ENCODE measurements at places on chromosomes 6 and 20.

DNA sequence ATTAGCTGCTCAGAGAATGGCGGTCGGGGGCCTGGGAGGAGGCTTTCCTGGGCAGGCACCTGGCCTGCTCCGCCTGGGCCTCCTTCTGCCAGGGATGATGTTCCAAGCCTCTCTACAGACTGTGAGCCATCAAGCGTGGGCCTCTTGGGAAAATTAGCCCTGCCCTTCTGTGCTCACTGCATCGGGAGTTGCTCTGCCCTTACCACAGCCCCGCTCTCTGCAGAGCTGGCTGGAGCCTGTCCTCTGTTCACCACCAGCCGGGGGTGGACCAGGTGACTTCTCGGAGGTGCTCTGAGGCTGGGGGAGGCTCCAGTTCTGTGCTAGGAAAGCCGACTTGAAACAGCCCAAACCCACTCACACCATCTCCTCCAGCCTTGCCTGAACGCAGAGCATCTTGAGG is 24.2 kb downstream of the MDGA1 start:
- no peak for DNase-seq

DNA sequence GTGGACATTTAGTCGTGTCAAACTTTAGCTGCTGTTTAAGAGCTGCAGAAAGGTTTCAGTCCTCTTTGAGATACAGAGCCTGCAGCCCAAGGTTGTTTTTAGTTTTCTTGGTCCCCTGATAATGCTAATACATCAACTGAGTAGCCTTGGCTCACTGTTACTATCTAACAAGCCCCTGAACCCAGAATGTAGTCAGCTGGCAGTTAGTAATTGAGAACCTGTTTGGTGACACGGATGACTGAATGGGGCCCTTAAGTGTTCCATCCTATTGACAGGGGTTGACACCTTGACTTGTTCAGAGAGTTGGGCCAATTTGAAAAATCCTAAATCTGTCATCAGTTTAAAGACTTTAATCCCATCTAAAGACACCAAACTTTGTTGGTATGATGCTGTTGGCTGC is 2.8 kb downstream of the RTN4IP1 start:
- no peak for DNase-seq

GRCh38 chr6:36025932-36026327 is 1.5 kb upstream of the SLC26A8 start:
- DNase-seq: no peak

DNA sequence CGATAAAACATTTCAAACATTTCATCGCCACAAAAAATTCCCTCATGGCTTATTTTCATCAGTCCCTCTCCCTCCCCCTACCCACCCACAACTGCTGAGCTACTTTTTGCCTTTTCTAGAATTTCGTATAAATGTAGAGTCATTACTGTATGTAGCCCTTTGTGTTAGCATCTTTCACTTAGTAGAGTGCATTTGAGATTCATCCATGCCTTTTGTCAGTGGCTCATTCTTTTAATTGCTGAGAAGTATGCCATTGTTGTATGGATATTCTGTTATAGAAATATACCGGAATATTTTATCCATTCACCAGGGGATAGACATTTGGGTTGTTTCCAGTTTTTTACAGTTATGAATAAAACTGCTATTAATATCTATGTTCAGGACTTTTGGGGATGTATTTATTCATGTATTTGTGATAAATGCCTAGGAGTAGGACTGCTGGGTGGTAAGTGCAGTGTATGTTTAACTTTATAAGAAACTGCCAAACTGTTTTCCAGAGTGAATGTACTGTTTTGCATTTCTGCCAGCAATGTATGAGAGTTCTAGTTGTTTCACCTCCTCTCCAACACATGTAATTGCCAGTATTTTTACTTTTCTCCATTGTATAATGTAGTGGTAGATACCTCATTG is 50.4 kb downstream of the FOXO3 start:
- DNase-seq: no peak

DNA sequence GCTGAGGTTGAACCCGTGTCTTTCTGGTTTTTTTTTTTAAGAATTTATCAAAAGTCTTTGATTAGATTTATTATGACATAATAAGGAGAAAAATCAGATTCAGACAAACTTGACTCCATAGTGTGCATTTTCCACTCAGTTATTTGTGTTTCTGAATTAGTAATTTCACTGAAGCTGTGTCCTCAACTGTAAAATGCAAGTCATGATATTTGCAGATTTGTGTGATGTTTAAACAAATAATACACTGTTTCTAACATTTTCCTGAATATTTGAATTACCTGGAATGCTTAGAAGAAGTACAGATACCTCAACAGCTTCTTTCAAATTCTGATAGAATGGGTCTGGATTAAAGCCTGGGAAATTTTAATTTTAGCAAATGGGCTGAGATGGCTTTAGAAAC is 1050.3 kb upstream of the MAP3K7 start:
- no peak for DNase-seq

DNA sequence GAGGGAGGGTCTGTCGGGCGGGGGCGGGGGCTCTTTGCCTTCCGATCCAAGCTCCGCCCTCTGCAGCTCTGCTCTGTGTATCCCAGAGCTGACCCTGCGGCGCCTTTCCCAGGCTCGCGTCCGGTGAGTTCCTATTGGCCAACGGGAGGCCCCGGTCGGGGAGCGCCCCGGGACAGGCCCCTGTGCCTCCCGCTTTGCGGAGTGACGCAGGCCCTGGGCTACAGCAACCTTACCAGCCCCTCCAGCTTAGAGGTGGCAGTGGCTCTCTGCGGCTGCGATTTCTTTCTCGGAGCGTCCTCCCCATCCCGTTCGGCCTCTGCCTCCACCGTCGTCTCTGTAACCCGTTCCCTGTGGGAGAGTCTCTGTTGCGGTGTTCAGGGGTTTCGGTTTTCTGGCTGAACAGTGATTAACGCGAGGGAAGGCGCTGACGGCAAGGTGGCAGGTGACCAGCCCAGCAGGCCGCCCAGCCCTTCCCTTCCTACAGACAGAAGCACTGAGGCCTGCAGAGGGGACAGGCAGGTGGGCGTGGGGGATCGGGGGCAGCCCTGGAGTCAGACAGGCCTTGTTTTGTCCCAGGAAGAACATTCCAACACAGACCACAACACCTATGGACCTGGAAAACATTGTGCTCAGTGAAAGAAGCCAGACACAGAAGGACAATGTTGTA is 18.1 kb upstream of the CEBPB start:
- DNase-seq: no peak

- no peak for DNase-seq
Measured at GRCh38 chr6:111549746-111550145, 55.9 kb downstream of the TRAF3IP2 start.

GRCh38 chr6:165685302-165685701 is 22.3 kb upstream of the PDE10A start:
- DNase-seq: no peak

GRCh38 chr6:142913511-142914047 is 31.4 kb downstream of the HIVEP2 start:
- DNase-seq: peak; percentile 73

- DNase-seq: no peak
Measured at GRCh38 chr20:31818376-31818908, 714 bp upstream of the MYLK2 start.

DNA sequence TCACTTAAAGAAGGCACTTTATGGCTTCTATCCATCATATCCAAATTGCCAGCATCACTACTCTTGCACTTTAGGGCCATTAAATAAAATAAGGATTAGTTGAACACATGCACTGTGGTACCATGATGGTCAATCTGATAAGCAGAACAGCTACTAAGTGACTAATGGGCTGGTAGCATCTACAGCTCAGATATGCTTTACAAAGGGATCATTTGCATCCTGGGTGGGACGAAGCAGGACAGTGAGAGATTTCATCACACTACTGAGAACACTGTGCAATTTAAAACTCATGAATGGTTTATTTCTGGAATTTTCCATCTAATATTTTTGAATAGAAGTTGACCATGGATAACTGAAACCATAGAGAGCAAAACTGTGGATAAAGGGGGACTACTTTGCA is 25.1 kb upstream of the ZSCAN9 start:
- no peak for DNase-seq
